ENCODE measurements at places on chromosomes 16 and 17.
A peak's percentile ranks its signal among the peaks of the same experiment; 100 is the strongest.

GRCh38 chr17:27746881-27747280 lies 53.4 kb downstream of the NOS2 start:
- no peaks in the 10 kb centered on the region for H3K4me1 ChIP-seq
- DNase-seq, result no peak
- H3K4me3 ChIP-seq, result no peak overlapping the region
- no peaks in the 10 kb centered on the region for H3K36me3 ChIP-seq

DNA sequence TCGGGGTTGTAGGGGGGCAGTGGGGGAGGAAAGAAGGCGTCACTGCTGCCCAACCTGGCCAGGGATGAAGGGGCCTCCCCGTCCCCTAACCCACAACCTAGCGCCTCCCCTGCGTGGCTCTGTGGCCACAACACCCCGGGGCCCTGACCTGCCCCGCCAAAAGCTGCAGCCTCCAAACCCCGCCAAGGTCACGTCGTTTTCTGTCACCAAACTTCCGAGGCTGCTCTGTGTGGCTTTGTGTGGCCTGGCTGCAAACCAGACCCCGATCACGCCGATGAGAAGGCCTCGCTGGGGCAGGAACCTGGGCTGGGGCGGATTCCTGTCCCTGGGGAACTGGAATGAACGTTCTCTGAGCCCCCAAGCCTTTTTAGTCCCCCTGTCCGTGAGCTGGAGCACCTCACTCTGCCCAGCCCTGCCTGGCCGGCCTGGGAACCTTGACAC lies 30.5 kb upstream of the CIBAR2 start:
- H3K36me3 ChIP-seq, result peaks cover 12% of the 10 kb centered on the region
- no peak for DNase-seq
- H3K4me1 ChIP-seq, result peaks cover 12% of the 10 kb centered on the region
- no peak overlapping the region for H3K4me3 ChIP-seq
- no peak overlapping the region for H3K27ac ChIP-seq

GRCh38 chr17:19378416-19379360 lies at the start of gene MAPK7:
Gene MAPK7, plus strand, starts transcription at chr17:19378498. Its CDS starts 403 bp downstream, at chr17:19378901.
- H3K4me3 ChIP-seq, result peak within 1 kb of the TSS; percentile 99
- H3K27ac ChIP-seq, result peak within 1 kb of the TSS; percentile 97
- no peak for DNase-seq
- no peaks in the 10 kb centered on the region for H3K27me3 ChIP-seq
- H3K4me1 ChIP-seq, result peaks cover 19% of the 10 kb centered on the region
- peaks cover 5% of the 10 kb centered on the region for H3K36me3 ChIP-seq

GRCh38 chr16:53098526-53099317 lies 43.9 kb downstream of the CHD9 start:
- H3K27ac ChIP-seq, result peak overlapping the region; percentile 96
- H3K36me3 ChIP-seq, result no peaks in the 10 kb centered on the region
- no peaks in the 10 kb centered on the region for H3K27me3 ChIP-seq
- peaks cover 18% of the 10 kb centered on the region for H3K4me1 ChIP-seq
